ENCODE measurements at places on chromosomes 7 and 10.

- DNase-seq = no peak
Measured at GRCh38 chr10:3737864-3738263, 47.1 kb downstream of the KLF6 start.

DNA sequence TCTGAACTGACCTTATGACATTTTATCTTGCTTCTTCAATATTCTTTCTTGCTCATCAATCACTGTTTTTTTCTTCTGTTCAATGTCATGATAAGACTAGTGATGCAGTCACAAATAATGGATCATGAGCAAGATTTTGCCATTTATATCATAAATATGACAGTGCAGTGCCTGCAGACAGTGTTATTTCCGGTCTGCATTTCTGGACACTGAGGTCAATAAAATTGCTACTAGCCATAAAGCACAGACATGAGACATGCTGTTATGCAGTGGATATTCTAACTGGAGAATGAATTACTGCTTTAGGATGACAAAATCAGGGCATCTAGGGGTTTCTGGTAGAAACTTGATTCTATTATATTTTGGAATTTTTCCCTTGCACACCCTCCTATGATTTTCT is 1509.7 kb upstream of the LRRTM3 start:
- no peak for DNase-seq

- no peak for DNase-seq
Measured at GRCh38 chr10:99460070-99460469, 29.6 kb upstream of the GOT1 start.

DNA sequence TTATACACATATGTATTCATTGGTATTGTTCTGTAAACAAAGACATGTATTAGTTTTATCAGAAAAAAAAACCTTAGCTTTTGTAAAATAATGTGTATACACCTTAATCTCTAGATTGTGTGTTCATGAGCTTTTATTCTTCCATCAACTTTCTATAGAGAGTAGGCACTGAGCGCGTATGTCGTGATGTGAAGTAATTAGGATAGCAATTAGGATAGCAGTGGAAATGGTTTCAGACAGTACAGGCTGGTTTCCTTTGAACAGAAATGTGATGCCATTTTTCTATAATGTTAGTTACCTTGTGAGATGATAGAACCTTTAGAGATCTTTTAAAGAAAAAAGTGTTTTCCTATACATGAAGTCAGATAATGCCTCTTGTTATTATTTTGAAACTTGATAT is 237.7 kb upstream of the LRRN3 start:
- DNase-seq = no peak

DNA sequence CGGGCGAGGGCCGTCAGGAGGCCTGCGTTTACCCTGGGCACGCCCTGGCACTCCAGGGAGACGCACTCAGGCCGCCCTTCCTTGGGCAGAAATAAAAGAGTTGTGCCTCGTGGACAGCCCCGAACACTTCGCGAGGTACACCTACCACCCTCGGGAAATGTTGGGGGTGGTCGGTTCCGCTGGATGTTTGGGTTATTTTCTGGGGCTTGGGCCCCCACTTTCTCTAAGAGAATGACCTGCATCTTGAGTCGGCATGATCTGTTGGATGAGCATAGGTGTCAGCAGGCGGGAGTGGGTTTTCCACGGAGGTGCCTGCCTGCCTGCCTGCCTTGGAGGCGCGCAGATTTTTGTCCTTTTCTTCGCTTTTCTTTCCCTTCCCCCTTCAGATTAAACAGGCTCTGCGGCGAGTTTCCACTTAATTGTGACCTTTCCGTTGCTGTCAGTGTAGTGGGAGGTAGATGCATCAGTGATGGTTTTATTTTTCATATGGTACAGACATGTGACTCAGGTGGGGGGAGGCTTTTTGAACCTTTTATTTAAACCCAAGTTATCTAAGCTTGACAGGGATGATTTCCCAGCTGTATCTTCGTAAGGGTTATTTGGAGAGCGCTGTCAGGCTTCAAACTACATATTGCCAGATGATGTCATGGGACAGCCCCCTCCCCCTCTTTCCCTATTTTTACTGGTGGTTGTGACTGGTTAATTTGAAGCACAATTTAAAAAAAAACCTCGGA is 661 bp downstream of the HECTD2 start:
- peak; percentile 8 for DNase-seq

DNA sequence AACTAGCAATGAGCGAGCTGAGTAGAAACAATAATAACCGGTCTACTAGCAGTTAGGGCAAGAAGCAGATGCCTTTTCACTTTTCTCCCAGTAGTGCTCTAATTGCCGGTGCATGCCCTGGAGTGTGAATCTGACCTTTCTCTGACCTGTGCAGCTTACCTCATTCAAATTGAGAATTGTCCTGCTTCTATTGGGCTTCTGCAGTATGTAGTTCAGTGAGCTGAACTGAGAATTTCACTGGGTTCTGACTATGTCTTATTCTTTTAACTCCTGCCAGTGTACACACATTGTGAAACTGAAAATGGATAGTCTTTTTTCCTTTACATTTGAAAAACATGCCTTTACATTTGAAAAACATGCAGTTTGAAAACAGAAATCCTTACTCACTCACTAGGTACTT is 157.9 kb upstream of the GRM3 start:
- no peak for DNase-seq

- DNase-seq = no peak
Measured at GRCh38 chr10:69411476-69411875, 5.2 kb downstream of the TACR2 start.

- DNase-seq = no peak
Measured at GRCh38 chr10:74927701-74928100, 101.3 kb downstream of the KAT6B start.

- peak; percentile 62 for DNase-seq
Measured at GRCh38 chr7:14691597-14692203, 210.9 kb downstream of the DGKB start.

GRCh38 chr10:46305079-46305818 is 18.5 kb downstream of the ANTXRL start:
- no peak for DNase-seq

DNA sequence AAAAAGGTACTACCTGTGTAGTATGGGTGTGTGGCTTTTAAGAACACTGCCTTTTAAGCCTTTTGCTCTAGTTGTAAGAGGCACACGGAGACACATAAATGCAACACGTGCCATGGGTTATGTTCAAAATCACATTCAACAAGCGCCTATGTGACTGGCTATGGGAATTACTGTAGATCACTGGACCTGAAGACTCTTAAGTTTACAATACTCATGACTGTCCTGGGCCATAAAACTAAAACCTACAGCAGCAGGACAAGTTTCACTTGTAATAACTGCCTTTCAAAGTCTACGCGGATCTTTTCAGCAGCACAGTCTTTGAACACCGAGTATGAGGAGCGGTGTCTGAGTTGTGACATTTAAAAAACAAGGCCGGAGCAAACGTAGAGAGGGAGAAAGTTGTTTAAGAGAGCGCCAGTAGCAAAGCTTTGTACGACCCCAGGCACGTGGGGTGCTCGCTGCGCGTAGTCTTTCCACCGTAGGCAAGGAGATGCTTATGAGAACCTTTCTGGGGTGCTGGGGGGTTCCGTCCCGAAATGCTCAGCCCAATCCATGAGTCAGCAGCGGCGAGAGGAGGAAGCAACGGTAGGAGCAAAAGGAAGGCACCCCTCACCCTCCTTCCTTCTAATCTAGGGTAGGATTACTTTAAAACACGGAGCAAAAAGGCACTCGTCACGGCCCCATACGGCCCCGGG is 662 bp downstream of the DNAJC2 start:
- DNase-seq = peak; percentile 62

DNA sequence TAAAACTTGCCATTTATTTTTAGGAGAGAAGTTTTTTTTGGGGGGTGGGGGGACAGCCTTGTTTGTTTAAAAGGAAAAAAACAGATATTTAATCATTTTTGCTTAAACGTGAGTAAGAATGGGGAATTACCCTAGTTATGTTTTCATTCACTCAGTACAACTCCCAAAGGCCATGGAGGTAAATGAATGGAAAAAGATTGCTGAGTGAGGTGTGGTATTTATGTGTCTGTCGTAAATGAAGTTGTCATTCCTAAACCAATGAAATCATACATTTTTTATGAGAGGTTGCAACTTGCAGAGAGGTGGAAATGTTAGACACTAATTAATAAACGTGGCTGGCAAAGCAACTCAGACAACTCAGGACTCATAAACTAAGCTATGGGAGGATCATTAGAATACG is 218.1 kb downstream of the CELF2 start:
- no peak for DNase-seq

- DNase-seq = peak; percentile 69
Measured at GRCh38 chr7:151404216-151405011, 5.4 kb downstream of the WDR86 start.

- no peak for DNase-seq
Measured at GRCh38 chr7:8481752-8482446, 48.5 kb downstream of the NXPH1 start.

GRCh38 chr10:30686708-30687107 is 57.2 kb upstream of the LYZL2 start:
- no peak for DNase-seq

GRCh38 chr10:109183366-109183765 is 739.9 kb downstream of the XPNPEP1 start:
- DNase-seq = no peak

DNA sequence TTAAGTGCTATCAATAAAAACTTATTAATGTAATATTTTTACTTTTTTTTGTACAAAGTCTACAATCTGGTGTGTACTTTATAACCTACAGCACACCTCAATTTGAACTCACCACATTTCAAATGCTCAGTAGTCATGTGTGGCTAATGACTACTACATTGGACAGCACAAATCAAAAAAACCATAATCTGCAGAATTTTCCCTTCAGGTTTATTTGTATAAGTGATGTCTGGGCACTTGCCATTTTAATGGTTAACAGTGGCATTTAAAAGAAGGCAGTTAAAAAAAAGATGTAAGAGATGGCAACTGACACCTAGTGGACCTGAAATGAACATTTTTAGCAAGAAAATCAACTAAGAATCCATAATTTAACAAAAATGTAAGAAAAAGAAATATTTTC is 124.6 kb upstream of the NRBF2 start:
- no peak for DNase-seq

- no peak for DNase-seq
Measured at GRCh38 chr7:68601826-68602225, 996.4 kb upstream of the AUTS2 start.

DNA sequence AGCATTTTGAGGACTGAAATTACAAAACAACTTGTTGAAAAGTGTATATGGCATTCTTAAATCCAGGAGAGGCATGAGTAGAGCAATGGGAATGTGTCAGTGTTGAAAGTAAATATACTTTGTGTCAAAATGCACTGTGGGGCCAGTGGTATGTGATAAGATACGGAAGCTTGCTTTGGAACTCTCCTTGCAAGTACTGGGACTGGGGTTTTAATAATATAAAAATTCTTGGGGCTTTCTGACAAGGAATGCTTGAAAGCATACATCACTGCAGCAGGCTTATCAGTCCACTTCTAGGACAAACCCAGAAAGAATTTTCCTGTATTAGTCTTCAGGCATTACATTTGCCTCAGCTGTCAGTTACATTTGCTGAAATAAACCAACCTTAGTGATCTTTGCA is 472.8 kb upstream of the FZD8 start:
- no peak for DNase-seq

GRCh38 chr10:21488246-21488956 is 37.1 kb downstream of the SKIDA1 start:
- DNase-seq = no peak

DNA sequence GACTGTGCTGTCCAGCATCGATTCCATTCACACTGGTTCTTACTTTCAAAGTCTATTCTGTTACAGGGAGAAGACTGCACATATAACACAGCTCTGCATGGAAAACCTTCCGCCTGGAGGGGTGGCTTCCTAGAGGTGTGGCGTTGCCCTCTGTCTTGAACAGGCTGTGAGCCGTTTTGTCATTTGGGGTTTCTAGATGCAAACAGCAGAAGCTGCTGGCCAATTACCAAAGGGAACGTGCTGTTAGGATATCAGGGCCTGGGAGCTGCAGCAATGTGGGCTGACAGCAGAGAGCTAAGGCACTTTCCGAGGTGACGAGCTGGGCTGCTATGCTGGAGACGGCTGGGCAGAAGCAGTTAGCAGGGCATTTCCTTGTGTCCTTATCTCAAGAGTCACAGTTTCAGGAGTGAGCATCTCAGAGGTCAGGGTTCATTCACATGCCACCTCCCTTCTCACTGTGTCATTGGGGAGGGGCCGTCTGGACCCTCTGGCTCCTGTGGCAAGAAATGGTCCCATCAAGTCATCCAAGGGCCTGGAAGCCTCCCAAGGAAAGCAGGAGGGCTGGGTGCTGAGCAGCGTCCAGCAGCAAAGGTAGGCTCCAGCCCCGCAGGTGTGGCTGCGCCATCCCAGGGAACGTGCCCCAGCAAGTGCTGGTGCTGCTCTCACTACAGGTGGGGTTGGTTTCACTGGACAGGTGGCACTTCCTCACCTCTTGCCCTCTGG is 106.5 kb downstream of the WDR37 start:
- DNase-seq = no peak

GRCh38 chr7:30087371-30087770 is 47.4 kb upstream of the MTURN start:
- DNase-seq = no peak

GRCh38 chr7:33400214-33400538 is 270.8 kb downstream of the BBS9 start:
- no peak for DNase-seq

- DNase-seq = no peak
Measured at GRCh38 chr7:12470930-12471329, 67.3 kb upstream of the VWDE start.

DNA sequence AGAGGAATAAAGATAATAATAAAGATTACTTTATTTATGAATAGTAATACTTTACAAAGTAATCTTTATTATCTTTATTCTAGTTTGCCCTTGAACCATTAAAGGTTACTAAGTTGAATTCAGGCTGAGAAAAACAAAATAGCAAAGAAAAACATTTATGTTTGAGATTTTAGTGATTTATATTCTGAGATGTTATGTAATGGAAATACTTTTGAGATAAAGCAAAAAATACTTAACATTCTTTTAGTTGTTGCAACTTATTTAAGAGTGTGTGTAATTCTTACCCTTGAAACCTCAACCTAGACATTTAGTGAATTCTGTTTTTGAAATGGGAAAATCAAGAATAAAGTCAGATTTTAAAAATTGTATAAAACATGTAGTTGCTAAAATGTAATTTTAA is 40.0 kb downstream of the MINPP1 start:
- no peak for DNase-seq

GRCh38 chr7:30434140-30434799 is 44.3 kb downstream of the NOD1 start:
- no peak for DNase-seq

DNA sequence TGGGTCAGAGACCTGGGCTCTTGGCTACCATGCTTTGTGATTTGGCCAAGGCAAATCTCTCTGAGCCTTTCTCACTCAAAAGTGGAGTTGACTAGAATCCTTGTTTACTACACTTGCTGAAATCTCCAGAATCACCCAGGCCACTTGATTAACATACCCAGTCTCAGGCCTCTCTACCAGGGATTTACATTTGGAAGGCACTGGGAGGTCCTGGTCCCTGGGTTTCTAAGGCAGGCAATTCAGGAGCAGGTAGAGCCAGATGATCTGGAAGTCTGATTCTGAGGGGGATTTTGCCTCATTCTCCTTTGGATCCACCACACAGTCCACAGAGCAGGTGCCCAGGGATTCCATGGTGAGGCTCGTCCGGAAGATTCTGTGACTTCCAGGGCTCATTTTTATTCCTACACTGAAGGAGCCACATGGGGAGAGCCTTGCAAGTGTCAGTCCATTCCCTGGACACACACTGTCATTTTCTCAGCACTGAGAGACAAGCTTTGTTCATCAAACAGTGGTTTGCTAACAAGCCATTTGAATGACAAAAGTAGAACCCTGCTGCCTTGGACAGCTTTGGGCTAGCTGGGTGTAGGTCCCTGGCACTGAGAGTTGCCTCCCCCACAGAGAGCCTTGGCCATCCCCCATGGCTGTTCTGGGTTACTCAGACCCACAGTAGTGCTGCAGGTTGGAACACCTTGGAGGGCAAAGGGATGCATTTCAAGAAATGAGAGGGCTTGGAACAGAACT is 74.2 kb downstream of the NOC3L start:
- no peak for DNase-seq

All from HT-29 (cell line).